ENCODE measurements at places on chromosomes 5 and 9.

GRCh38 chr9:19637084-19637483 lies 151.8 kb downstream of the SLC24A2 start:
- no peak for DNase-seq

GRCh38 chr5:102857076-102857818 lies 102.1 kb downstream of the PAM start:
- no peak for DNase-seq

DNA sequence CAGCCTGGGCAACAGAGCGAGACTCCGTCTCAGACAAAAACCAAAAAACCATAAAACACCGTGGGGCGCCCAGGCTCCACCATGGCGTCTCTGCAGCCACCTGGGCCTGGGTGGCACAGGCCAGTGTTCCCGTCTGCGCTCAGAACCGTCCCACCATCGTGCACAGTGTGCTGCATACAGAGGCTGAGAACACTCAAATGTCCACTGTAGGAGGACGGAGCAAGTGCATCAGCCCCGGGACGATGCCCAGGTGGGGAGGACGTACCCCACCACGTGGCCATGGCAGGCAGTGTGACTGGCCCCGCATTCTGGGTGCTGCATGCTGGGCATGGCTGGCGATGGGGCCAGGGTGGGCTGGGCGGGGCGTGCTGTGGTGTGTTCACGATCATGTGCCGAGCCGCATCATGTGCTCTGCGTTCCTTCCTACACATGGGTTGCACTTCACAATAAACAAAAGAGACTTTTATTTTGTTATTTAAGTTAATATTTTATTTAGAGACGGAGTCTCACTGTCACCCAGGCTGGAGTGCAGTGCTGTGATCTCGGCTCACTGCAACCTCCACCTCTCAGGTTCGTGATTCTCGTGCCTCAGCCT lies 37.8 kb downstream of the EXD3 start:
- no peak for DNase-seq

- DNase-seq: no peak
Measured at GRCh38 chr9:16712787-16713186, 157.7 kb downstream of the BNC2 start.

DNA sequence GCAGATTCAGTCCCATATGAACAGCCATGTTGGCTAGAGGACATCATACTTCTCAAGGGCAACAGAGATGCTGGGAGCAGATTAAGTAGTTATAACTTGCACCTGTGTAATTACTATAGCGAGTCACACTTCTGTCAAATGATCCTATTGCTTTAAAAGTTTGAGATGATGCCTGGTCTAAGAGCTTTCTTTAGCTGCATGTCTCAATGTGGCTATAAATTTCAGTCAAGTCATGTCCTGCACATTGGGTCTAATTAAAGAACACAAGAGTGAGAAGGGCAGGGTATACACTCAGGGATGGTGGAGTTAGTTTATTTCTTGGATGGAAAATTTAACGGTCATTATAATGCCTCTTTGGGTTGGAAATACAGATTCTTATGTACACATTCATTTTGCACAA lies 557.3 kb downstream of the RAB3C start:
- no peak for DNase-seq

DNA sequence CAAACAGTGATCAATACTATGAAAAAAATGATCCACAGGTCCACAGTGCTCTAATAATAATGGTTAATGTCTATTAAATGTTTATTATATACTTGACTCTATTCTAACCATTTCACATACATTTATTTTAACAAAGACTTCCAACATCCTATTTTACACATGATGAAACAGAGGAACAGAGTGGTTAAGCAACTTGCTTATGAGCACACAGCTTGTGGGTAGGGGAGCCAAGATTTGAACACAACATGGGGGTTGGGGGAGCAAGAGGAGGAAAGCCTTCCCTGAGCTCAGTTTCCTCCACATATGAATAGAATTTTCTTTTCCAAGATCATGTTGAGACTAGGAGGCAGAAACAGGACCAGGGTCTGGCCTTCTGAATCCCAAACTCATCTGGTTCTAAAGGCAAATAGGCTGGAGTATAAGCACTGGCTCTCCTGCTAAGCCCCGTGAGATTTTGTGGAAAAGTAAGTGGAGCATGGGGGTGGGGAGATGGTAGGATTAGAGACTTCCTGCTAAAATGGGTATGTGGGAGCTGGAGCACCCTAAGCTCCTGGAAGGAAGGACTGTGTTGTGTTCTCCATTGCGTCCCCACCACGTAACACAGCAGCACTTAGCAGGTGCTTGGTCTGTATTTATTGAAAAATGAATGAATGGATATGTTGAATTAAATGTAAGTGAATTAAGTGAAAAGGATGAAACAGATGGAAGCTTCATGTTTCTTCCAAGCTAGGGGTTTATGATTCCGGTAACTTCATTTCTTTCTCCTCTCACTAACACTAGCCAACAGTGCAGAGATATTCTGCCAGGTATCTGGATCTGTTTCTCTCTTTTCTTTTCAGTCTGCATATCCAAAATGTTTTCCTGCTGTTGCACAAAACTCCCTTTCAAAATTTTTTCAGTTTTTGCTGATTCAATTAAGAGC lies 26.9 kb upstream of the GALNT10 start:
- DNase-seq: no peak

DNA sequence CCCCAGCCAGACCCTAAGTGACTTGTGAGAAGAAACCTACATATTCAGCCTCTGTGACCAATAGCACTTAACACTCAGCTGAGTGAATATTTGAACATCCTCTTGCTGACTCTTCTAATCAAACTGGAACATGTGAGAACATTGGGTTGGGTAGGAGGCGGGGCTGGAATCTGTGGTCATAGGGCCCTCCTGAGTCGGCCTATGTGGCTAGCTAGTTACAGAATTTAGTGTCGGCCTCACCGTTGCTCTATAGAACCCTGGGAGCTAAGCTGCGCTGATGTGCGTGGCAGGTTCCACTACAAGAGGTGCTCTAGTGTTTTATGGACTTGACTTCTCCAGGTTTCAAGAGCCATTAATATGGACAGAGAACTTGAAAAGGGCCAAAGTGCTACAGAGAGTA lies 138.8 kb downstream of the DROSHA start:
- DNase-seq: no peak

- no peak for DNase-seq
Measured at GRCh38 chr5:179217356-179217755, 127.9 kb downstream of the ADAMTS2 start.

- no peak for DNase-seq
Measured at GRCh38 chr9:29640507-29640906, 2067.2 kb upstream of the C9orf72 start.

- no peak for DNase-seq
Measured at GRCh38 chr5:104189909-104190308, 627.3 kb upstream of the NUDT12 start.

DNA sequence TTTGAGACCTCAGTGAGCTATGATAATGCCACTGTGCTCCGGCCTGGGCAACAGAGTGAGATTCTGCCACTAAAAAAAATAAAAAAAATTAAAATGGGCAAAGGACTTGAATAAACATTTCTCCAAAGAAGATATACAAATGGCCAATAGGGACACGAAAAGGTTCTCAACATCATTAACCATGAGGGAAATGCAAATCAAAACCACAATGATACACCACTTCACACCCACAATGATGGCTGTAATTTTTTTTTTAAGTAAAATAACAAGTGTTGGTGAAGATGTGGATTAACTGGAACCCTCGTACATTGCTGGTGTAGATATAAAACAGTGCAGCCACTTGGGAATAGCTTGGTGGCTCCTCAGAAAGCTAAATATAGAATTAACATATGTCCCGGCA lies 68.0 kb downstream of the SIL1 start:
- DNase-seq: no peak

DNA sequence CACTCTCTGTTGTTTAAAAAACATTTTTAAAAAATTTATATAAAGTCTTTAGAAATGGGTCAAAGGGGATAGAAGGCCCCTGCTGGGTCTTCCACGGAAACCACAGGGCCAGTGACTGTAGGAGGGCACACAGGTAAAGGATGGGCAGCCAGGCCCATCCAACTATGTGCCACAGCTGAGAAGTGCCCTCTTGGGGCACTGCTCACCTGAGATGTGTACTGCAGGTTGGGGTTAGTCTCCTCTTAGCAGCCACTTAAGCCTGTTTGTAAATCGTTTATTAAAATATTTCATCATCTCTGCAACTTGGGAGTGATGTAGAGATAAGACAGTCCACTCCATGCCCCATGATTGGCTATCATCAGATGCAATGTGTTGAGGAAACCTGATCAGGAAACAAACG lies 222.4 kb downstream of the DIRAS2 start:
- DNase-seq: no peak

DNA sequence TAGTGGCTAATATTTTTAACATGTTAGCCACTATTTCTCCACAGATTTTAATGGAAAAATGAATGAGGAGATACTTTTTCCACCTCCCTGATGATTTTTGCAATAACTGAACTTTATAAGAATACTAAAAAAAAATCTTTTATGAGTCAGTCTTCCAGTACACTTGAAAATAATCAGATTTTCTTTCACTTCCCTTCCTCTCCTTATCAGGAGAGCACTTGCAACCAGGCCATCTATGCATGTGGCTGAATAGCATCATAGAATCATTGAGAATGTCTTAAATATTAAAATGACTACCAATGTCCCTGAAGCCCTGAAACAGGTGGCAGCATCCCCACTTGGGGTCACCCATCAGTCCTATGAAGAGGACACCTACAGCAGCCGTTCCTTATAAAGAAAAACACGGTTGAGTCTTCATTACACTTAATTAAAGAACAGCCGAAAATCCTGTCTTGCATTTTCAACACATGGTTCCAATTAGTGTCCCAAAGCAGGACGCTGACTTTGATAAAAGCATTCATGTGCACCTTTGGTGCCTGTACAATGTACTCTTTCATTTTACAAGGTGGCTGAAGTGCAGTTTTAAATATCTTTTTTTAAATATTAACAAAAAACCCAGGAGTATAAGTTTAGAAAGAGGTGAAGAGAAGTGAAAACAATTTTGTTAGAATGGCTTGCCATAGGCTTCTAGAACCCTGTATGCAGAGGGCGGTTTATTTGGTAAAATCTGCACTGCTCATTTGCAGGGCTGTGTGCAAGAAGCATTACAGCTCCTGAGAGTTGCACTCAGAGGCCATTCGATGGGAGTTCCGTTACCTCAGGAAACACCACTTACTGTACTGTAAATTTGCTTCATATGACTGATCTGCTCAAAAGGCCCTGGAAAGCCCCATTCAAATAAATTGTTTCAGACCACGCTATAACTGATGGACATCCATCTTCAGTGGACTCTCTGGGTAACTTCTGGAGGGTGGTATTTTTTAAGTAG lies 106.9 kb upstream of the VCAN start:
- no peak for DNase-seq

- peak; percentile 42 for DNase-seq
Measured at GRCh38 chr5:154756009-154756867, 1.1 kb downstream of the LARP1 start.

DNA sequence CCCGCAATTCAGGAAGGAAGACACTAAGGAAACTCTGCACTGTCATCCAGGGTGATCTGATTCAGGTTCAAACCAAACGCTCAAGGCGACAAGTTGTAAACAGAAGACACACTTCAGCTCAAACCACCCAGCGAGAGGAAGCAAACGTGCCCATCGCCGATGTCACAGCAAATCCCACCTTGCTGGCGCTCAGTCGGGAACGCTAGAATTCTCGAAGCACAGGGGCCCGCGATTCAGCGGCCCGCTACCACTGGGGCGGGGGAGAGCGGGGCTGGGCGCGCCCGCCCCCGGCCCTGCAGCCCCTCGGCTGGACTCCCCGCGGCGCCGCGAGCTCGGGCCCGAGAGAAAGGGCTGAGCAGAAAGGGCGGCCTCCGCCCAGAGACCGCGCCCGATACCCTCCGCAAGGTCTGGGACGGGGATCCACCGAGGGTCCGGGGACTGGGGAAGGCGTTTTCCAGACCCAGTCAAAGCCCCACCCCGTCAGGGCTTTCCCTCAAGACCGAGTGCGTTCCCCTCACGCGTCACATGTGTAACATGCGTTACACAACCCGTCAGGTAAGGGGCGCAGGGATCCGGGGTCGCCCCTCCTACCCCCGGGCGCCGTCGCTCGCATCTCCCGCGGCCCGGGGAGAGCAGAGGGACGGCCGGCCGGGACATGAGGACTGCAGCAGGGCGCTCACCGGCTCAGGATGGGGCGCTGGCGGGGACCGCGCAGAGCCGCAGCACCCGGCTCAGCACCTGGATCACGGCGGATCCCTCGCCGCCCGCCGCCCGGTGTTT lies 469 bp downstream of the AGTPBP1 start:
- DNase-seq: peak; percentile 62

All from activated naive CD4-positive, alpha-beta T cell treated with Interleukin-2 at 50 U/mL for 16 hours (primary cell).